ENCODE measurements at places on chromosomes 3 and 15.

- DNase-seq, result no peak
These were observed 556.4 kb upstream of the CCDC54 start for GRCh38 chr3:106820726-106821362.

DNA sequence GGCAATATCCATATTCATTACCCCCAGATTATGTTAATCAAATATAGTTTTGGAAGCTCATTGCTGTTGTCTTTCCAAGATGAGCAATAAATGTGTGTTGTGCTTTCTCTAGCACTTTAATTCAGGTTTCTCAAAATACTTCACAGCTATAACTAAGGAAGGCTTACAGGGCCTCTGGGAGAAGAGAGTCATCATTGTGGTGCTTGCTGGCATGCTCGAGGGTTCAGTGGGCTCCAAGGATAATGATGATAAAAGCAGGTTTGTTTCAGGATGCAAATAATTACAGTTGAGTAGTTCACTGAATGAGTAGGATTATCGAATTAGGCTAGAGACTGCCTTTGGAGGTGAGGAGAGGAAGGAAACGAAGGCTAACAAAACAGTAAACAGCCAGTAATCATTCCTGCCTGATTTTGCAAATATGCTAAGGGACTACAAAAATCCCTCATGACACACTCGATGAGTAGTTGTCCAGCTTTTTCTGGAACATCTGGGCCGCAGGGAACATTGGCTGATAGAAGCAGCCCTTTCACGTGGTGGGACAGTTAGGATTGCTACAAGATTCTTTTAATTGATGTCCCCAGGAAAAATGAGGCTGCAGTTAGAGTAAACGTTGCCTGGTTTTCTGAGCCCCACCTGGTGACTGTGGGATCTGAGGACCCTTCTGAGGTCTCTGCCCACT is 54.1 kb downstream of the SLC7A14 start:
- no peak for DNase-seq

GRCh38 chr15:90982135-90982534 is 12.2 kb downstream of the PRC1 start:
- no peak for DNase-seq

- DNase-seq, result peak; percentile 60
These were observed 36.5 kb upstream of the CPB1 start for GRCh38 chr3:148790851-148791735.

DNA sequence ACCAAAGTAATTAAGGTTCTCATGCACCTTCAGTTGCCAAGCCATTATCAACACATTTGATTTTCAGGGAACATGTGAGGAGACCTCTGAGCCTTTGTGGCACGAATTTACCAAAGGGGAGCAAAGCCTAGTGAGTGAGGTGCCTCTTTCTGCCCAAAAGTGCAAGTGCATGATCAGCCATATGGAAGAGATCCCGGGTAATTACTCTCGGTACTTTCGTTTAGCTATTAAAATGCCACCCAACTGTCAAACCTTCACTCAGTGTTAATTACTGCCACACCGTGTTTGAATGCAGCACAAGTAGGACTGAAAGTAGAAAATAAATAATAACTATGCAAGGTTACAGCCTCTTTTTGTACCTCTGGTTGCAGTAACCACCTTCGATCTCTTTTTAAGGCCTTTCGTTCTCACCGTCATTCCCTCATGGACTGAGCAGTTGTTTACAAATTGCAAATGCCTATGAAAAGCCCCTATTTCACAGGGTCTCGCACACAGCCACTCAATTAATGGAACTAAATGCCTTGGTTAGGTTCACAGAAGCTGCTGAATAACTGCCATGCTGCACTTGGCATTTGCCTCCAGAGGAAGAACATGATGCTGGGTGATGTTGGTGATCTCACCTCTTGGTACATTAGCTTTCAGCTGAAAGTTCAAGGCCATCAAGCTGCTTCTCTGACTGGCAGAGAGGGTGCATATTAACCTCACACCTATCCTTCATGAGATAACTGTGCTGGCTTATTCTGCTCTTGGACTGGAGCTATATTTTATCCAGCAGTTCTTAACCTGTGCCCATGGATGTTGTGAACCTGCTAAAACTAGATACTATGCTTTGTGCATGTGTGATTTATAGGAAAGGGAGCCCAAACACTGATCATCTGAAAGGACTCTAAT is 69.9 kb downstream of the TNIK start:
- DNase-seq, result no peak

GRCh38 chr3:122687298-122687697 is 6.7 kb downstream of the PARP14 start:
- DNase-seq, result no peak

DNA sequence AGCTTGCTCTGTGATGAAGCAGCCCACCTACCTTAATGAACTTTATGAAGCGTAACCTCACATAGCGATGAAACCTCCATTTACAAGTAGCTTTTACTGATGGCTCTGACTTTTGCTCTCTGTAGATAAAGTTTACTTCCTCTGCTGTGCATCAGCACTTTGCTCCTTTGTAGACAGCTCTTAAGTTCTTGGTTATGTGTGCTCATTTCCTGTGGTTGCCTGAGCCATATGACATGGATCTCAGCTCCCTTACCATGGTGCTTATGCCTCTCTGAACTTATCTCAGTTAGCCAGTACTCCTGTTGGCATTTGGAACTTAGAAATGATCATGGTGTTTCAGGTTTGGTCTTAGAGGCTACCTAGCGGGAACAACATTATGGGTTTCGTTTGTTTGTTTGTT is 7.8 kb downstream of the MFSD1 start:
- no peak for DNase-seq

DNA sequence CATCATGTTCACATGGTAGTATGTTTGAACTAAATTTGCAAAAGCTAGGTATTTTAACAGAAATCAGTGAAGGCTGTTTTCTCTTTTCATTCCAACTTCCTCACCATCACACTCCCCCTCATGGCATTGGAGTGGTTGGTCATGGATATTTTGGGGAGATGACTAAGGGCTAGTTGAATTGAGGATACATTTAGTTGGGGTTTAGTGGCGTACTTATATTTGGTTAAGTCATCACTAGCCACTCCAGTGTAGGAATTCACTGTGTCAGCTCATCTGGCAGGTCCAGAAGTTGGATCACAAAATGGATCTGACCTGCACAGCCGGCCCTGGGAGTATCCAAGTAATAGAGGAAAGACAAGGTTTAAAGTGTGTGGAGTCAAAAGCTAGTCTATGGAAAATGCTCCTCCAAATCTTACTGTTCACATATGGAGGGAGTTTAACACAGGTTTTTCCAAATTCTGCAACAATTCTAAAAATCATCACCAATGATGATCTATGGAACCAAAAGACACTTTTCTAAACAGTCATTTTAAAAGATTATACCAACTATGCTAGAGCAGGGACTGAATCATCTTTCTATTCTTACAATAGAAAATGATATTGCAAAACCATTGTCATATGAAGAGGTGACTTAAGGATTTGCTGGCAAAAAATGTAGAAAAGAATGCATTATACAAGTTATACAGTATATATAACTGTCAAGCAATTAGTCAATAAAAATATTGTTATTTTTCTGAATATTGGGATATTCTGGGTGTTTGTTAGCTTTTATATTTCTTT is 247.8 kb upstream of the PEX5L start:
- no peak for DNase-seq

DNA sequence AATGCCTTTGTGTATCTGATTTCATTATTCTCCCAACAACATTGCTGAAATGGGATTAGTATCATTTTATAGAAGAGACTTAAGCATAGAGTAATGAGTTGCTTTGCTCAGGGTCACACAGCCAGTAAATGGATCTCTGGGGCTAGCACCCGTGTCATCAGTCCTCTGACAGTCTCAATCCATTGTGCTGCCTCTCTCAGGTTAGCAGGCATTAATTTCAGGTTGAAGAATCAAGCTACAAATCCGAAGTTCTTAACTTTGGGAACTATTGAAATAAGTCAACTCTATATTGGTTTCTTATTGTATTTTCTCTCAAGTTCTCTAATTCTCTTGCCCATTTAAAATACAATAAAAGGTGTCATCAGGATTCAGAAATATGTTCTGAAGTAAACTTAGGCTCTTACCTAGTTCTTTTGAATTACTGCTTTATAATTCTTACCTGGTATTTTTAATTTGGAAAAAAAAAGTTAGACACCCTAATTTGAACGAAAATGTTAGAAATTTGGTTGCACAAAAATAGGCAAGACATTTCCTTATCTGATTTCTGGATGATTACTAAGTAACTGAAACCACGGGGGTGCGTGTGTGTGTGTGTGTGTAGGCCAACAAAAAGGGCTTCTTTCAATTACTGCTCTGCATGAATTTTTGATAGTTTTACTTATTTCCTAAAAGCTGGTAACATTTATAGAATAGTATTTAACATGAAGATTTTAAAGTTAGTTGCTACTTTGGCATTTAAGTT is 189.8 kb downstream of the MBNL1 start:
- peak; percentile 35 for DNase-seq

- no peak for DNase-seq
These were observed 26.3 kb downstream of the NRG4 start for GRCh38 chr15:75985971-75986370.

DNA sequence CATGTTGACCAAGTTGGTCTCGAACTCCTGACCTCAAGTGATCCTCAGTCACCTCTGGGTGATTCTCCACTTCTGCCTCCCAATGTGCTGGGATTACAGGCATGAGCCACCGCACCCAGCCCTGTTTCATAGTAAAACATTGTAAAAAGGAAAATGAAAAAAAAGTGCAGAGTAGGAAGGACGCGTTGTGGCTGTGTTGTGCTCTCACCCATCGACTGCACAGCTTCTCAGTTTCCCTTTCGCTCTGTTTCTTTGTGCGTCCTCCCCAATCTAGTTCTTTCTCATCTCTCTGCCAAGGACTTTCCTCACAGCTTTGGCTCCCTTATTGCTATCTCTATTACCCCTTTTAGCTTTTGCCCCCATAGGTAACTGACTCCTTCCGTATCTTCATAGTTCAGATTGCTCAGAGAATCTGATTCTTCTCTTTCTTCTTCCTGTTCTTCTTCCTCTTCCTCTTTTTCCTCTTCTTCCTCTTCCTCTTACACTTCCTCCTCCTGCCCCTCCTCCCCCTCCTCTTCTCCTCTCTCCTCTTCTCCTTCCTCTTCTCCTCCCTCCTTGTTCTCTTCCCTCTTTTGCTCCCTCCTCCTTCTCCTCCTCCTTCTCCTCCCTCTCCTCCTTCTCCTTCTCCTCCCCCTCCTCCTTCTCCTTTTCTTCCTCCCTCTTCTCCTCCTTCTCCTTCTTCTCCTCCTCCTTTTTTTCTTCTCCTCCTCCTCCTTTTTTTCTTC is 81.1 kb upstream of the VGLL4 start:
- DNase-seq, result no peak

- no peak for DNase-seq
These were observed 211.5 kb downstream of the LSAMP start for GRCh38 chr3:116233711-116234357.

DNA sequence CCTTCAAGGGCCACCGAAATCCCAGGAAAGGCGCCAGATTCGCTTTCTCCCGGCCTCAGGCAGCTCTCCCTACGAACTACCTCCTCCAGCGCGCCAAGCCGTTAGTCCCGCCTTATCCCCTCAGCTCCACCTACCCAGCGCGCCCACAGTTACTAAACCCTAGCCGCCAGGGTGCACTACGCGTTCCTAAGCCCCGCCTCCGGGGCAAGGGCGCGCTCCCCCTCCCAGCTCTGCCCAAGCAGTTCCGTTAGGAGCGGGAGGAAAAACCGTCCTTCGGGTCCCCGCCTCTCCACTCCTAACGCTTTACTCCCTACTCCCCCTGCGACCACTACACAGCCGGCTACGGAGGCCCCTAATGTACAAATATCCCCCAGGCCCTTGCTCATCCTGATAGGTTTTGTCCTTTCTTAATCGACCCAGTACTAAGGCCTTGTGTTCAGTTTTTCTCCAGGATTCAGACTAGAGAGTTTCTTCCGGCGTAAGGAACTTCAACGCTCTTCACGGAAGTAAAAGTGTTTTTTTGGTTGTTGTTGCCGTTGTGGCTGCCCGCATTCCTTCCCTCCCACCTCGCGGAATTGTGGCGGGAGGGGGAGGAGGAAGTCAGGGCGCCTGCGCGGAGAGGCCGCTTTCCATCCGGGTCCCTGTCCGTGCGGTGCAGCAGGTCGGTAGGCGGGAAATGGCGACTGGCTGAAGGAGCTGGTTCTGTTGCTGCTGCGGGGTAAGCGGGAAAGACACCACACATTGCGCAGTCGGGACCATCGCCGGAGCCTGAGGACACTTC is at the start of gene CTDSPL2:
CTDSPL2 (plus strand) TSS at position 655 of the 781 bp plus-strand sequence. CDS start 31,386 bp downstream, outside the sequence.
- DNase-seq, result peak; percentile 100

- DNase-seq, result peak; percentile 93
These were observed 182.7 kb upstream of the GADL1 start for GRCh38 chr3:31077021-31077601.

- no peak for DNase-seq
These were observed 585.9 kb downstream of the UNC13C start for GRCh38 chr15:54564166-54564565.

DNA sequence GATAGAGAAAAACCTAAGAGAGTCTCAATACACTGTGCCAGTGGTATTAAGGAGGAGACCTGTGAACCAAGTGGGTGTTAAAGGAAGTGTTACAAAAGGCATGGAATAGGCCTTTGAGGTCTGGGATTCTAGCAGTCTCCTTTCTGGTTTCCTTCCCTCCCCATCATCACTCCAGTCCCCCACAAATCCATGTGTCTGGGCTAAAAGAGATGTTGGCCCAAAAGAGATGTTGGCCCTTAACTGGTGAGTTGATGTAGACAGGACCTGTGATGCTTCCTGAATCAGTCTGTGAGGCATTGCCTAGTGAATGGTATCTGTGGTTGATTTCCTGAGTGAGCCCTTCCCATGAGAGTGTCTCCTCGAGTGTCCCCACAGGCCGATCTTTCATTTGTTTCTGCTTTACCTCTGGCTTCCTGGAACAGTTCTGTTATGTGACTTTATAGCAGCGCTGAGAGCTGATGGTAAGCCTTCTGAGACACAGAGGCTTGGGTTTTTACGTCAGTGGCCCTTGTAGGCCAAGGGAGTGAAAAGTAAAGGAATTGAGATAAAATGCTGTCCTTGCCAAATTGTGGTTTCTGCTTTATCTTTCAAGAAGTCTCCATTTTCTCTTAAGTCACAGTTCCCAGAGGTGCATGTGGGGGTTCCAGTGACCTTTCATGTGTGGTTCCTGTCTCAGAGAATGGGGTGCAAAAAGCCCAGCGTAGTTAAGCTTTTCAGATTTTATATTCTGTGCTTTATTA is 87.8 kb downstream of the KLHL25 start:
- DNase-seq, result peak; percentile 62

DNA sequence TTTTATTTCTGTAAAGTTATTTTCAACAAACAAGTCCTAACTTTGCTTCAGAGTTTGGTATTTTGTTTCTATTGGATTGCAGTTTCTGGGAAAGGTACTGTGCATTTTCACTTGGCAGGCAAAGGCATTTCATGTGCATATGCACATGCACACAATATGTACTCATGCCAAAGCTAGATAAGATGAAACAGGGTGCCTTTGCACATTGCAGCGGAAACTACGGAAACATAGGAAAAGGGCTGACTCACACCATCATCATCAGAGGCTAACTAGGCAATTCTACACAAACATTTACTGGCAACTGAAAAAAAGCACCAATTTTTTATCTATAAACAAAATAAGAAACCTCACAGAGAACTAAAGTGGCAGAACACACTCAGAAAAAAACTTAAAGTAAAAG is 550.6 kb upstream of the NECTIN3 start:
- peak; percentile 91 for DNase-seq

DNA sequence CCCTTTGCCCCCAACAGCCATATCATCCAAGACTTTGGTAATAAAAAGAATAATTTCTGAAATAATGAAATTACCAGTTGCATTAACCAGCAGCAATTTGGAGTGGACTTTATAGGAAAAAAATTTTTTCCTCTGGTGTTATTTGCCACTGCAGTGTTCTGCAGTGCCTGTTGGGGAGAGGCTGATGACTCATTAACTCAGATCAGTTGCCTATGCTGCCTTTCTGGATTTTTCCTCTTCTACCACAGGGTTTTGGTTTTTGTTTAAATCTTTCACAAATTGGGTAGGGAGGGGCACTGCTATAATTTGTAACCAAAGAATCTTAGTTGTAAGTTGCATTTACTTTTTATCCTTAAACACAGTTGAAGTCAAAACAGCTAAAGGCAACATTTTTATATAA is 22.7 kb downstream of the ATP6V1A start:
- DNase-seq, result peak; percentile 68
